CD8-positive, alpha-beta memory T cell (primary cell): ENCODE measurements at places on chromosomes 12 and 14.

DNA sequence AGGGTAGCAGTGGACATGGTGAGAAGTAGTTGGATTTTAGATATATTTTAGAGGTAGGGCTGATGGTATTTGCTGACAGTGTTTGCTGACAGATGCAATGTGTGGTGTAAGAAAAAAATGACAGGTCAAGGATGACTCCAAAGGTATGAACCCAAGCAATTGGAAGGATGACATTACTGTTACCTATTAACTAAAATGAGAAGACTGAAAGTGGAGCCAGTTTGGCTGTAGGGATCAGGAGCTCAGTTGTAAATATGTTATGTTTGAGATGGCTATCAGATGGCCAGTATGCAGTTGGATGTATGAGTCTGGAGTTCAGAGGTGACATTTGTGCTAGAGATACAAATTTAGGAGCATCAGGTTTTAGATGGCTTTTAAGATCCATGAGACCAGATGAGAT, 17.4 kb upstream of the SERPINA6 start:
- no peak for DNase-seq

GRCh38 chr12:47504775-47505446, 200.9 kb downstream of the RPAP3 start:
- no peak for DNase-seq

DNA sequence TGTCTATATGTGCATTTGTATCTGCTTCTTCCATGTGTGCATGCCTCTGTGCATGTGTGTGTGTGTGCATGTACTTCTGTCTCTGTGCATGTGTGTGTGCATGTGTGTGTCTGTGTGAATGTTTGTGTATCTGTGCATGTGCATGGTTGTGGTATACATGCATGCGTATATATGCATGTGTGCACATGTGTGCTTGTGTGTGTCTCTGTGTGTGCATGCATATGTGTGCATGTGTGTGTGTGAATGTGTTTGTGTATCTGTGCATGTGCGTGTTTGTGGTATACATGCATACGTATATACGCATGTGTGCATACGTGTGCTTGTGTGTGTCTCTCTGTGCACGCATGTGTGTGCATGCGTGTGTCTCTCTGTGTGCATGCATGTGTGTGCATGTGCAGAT, 363.2 kb upstream of the SFSWAP start:
- no peak for DNase-seq

- no peak for DNase-seq
These were observed 2.4 kb downstream of the RNASE8 start for GRCh38 chr14:21059842-21060613.
